Liver (tissue), 10 donors: ENCODE measurements at places on chromosomes 6 and 20. TPM values are rescaled to one million over a fixed set of nuclear protein-coding genes. Genes with fewer than 3 reads are reported as not detected.

Gene SNAI1
- total RNA-seq = 0.75 TPM

Gene CST4
- total RNA-seq = not detected

Gene MATN4
- not detected for total RNA-seq

Gene CALHM4
- total RNA-seq = not detected

GRCh38 chr20:48310305-48310704 lies 517.5 kb downstream of the PREX1 start:
- H3K4me1 ChIP-seq = no peaks in the 10 kb centered on the region
- H3K27me3 ChIP-seq = no peaks in the 10 kb centered on the region
- H3K36me3 ChIP-seq = no peaks in the 10 kb centered on the region
- H3K4me3 ChIP-seq = no peak overlapping the region

DNA sequence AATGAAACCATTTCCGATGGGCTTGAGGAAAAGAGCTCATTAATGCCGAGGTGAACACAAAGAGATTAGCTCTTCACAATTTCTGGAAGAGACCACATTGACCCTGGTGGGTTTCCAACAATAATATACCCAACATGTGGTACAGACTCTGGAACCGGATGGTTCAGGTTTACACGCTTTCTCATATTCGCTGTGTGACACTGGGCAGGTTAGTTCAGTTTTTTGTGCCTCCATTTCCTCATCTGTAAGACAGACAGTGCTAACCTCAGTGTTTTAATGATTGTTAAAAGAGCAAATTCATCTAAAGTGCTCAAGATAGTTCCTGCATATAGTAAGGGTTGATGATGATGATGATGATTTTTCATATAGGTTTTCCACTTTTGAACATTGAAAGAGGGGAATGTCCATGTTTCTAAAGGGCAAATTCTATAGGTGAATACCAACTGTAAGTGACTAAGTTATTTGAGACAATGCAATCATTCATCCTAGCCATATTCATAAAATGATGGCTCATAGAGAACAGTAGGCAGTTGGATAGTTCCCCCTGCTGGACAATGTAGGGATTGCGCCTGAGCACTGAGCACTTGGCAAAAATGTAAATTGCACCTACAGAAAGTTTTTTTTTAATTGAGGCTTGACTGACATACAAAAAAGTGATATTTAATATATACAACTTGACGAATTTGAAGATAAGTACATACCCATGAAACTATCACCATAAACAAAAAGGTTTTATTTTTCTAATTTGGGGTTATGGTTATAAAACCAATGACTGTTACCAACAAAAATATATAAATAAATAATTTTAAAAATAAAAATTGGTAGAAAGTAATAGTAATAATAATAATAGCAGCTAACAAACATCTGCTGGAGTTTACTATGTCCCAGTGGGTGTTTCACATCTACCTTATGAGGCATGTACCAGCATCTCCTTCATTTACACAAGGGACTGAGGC lies 2.1 kb upstream of the PERP start:
- H3K27ac ChIP-seq = no peak overlapping the region
- H3K36me3 ChIP-seq = no peaks in the 10 kb centered on the region
- H3K27me3 ChIP-seq = no peaks in the 10 kb centered on the region
- peak; percentile 75 for DNase-seq
- no peak overlapping the region for H3K4me3 ChIP-seq
- peaks cover 21% of the 10 kb centered on the region for H3K4me1 ChIP-seq

DNA sequence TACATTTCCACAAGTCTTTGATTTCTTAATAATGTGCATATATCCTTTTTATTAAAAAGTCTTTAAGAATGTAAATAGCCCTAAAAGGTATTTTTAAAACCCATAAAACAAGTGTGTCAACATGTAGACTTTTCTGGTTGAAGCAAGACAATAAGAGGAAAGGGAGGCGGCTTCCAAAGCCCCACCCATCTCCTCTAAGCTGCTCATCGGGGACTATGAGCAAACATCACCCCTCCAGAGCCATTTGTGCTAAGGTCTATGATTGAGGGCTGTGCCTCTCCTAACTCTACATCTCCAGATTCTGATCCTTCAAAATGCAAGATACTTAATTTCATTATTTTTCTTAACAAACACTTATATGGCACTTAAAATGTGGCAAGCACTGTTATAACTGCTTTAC lies 2.5 kb upstream of the NAA20 start:
- H3K36me3 ChIP-seq = no peaks in the 10 kb centered on the region
- H3K27ac ChIP-seq = no peak overlapping the region
- no peak overlapping the region for H3K4me3 ChIP-seq
- H3K27me3 ChIP-seq = no peaks in the 10 kb centered on the region
- H3K4me1 ChIP-seq = peaks cover 31% of the 10 kb centered on the region
- DNase-seq = no peak

DNA sequence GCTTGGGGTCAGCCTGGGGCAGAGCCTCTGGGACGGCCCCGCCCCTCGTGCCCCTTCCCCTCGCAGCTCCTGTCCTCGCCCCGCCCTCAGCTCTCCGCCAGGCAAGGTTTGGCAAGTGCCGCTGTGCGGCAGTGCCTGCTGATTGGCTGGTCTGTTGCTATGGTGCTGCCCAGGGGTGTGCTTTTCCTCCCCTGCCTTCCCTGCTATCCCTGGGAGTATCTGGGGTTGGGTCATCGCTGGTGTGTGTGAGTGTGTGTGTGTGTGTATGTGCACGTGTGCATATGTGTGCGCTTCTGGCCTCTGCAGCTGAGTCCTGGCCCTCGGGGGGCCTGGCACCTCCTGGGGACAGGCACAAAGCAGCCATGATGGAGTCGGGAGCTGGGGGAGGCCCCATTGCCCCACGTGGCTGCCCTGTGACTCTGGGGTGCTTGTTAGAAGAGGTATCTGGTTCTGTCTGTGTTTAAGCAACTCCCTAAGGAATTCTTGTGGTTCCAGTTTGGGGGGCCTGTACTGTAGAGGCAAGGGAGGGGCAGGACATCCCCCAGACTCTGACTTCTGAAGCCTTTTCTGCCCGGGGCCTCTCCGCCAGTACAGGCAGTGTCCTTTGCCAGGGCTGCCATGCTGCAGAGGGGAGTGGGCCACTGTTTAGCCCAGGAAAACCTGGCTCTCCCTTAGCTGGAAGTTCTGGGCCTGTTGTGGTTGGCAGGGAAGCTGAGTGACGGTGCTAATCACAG lies 6.9 kb downstream of the RTEL1 start:
- no peaks in the 10 kb centered on the region for H3K27me3 ChIP-seq
- peaks cover 21% of the 10 kb centered on the region for H3K36me3 ChIP-seq
- DNase-seq = no peak

DNA sequence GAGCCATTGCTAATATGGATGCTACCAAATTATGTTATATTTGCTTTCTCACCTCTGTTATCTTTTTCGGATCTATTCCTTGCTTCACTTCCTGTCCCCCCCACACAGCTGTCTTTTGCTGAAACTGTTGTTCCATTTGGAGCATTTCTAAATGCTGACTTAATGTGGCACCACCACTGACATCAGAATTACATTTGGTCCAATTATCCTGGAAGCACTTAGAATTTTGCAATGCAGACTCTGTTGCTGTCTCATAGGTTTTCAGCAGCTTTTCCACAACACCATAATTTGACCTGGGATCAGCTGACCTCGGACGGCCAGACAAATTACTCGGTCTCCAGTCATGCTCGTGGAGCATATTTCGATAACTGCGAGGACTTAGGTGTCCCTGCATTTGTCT lies 12.8 kb downstream of the KIAA0408 start:
- no peak for DNase-seq
- H3K4me3 ChIP-seq = no peak overlapping the region
- no peaks in the 10 kb centered on the region for H3K4me1 ChIP-seq
- H3K27ac ChIP-seq = no peak overlapping the region
